ENCODE measurements at places on chromosomes 4 and X. TPM values are rescaled to one million over a fixed set of nuclear protein-coding genes. Genes with fewer than 3 reads are reported as not detected.

Gene CCDC160
- total RNA-seq, result 9.1 TPM

DNA sequence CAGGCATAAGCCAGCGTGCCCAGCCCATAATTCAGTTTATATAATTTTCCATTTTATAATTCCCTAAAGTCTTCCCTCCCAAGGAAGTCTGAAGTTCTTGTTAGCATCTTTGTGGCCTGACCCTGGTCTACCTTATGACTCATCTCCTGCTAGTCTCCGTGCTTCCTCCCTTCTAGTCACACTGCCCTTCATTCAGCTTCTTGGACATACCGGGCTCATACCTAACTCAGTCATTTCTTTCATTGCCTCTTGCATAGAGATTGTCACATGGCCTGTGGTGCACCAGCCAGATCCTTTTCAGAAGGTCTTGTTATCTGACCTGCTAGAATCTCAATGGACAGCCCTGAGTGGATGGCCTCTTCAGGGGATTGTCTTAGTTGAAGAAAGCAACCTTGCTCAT is 22.8 kb upstream of the MAML3 start:
- DNase-seq, result no peak

DNA sequence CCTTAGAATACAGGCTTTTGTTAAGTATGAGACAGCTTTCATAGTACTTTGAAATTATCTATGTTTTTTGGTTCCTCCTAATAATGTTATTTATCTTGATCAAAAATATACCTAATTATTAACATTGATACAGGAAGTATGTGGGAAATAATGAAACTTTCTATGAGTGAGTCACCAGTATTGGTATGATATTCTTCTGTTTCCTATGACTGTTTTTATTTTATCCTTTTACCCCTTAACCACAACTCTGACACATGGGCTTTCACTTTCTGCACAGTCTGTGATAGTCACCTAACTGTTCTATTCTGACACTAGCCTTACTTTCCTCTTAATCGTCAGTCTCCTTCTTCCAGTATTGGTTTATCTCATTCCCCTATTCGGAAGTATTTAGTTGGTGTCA is 4.7 kb downstream of the THAP9 start:
- no peak for DNase-seq

- no peak for DNase-seq
These were observed 488 bp downstream of the NAP1L5 start for GRCh38 chr4:88697141-88697540.

GRCh38 chr4:70712604-70713452 is 8.9 kb upstream of the RUFY3 start:
- DNase-seq, result no peak

GRCh38 chr4:108426493-108426892 is 193.9 kb upstream of the RPL34 start:
- DNase-seq, result no peak

DNA sequence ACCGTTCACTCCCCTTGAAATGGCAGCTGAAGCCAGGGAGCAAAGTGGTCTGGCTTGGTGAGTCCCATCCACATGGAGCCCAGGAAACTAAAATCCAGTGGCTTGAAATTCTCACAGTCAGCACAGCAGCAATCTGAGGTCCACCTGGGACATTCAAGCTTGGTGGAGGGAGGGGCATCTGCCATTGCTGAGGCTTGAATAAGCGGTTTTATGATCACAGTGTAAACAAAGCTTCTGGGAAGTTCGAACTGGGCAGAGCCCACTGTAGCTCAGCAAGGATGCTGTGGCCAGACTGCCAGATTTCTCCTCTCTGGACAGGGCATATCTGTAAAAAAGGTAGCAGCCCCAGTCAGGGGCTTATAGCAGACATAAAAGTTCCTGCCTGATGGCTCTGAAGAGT is 15.5 kb upstream of the FAAH2 start:
- DNase-seq, result no peak

- no peak for DNase-seq
These were observed 142.3 kb downstream of the PCDH18 start for GRCh38 chr4:137389911-137390520.

Measured in neural crest cell (in vitro differentiated cells).